NCI-H460 (cell line): ENCODE measurements at places on chromosomes 4 and X. TPM values are rescaled to one million over a fixed set of nuclear protein-coding genes. Genes with fewer than 3 reads are reported as not detected.

Gene GPRIN3
- 36.5 and 42.8 TPM in 2 replicates for total RNA-seq

Gene FAM184B
- total RNA-seq, result 0.02 TPM in 1 of 2 replicates, not detected in the other

Gene NPY2R
- not detected in 2 replicates for total RNA-seq

Gene PIM2
- total RNA-seq, result 19.3 and 21.4 TPM in 2 replicates

Gene PAGE1
- not detected in 2 replicates for total RNA-seq

Gene MAGED2
- total RNA-seq, result 48.9 and 60.3 TPM in 2 replicates

Gene ASB11
- not detected in 2 replicates for total RNA-seq

Gene TLL1
- 0.17 and 0.20 TPM in 2 replicates for total RNA-seq

Gene DRP2
- total RNA-seq, result 0.35 and 0.40 TPM in 2 replicates

Gene SPANXN2
- not detected in 2 replicates for total RNA-seq

Gene DCAF8L2
- not detected in 2 replicates for total RNA-seq

Gene TEX11
- 0.12 and 0.42 TPM in 2 replicates for total RNA-seq

Gene ENPEP
- total RNA-seq, result 1.3 and 1.6 TPM in 2 replicates

Gene GAGE12H
- not detected in 2 replicates for total RNA-seq

Gene YIPF6
- 60.6 and 73.8 TPM in 2 replicates for total RNA-seq

Gene BEND4
- not detected in 2 replicates for total RNA-seq

Gene MSMO1
- total RNA-seq, result 32.2 and 35.0 TPM in 2 replicates

Gene HOPX
- total RNA-seq, result 224 and 235 TPM in 2 replicates

Gene POF1B
- total RNA-seq, result 11.9 and 12.5 TPM in 2 replicates

Gene PNMA6F
- not detected in 2 replicates for total RNA-seq

Gene CPE
- 1.1 and 2.1 TPM in 2 replicates for total RNA-seq

Gene SLC7A11
- 208 and 225 TPM in 2 replicates for total RNA-seq

Gene RASGEF1B
- total RNA-seq, result 0.15 TPM in 1 of 2 replicates, not detected in the other

Gene TRPC3
- 0.02 TPM in 1 of 2 replicates, not detected in the other for total RNA-seq

Gene IL21
- total RNA-seq, result not detected in 2 replicates

Gene RAB39B
- total RNA-seq, result 47.7 TPM in 2 replicates

Gene ITIH6
- 0.02 and 0.03 TPM in 2 replicates for total RNA-seq

Gene ADH1C
- total RNA-seq, result not detected in 2 replicates

Gene DMP1
- 0.02 TPM in 1 of 2 replicates, not detected in the other for total RNA-seq

Gene TMEM35A
- total RNA-seq, result 0.69 and 0.74 TPM in 2 replicates

Gene POU4F2
- total RNA-seq, result not detected in 2 replicates

Gene TMEM156
- 5.8 and 7.2 TPM in 2 replicates for total RNA-seq

Gene ETNPPL
- not detected in 2 replicates for total RNA-seq

Gene BCLAF3
- total RNA-seq, result 4.8 and 7.5 TPM in 2 replicates

Gene SULT1E1
- not detected in 2 replicates for total RNA-seq

Gene MAGEA6
- total RNA-seq, result not detected in 2 replicates

Gene CCDC110
- total RNA-seq, result 0.12 TPM in 1 of 2 replicates, not detected in the other

Gene GUCY1A1
- total RNA-seq, result 0.55 and 0.92 TPM in 2 replicates
